ENCODE measurements at places on chromosomes 12 and 14. TPM values are rescaled to one million over a fixed set of nuclear protein-coding genes. Genes with fewer than 3 reads are reported as not detected.

DNA sequence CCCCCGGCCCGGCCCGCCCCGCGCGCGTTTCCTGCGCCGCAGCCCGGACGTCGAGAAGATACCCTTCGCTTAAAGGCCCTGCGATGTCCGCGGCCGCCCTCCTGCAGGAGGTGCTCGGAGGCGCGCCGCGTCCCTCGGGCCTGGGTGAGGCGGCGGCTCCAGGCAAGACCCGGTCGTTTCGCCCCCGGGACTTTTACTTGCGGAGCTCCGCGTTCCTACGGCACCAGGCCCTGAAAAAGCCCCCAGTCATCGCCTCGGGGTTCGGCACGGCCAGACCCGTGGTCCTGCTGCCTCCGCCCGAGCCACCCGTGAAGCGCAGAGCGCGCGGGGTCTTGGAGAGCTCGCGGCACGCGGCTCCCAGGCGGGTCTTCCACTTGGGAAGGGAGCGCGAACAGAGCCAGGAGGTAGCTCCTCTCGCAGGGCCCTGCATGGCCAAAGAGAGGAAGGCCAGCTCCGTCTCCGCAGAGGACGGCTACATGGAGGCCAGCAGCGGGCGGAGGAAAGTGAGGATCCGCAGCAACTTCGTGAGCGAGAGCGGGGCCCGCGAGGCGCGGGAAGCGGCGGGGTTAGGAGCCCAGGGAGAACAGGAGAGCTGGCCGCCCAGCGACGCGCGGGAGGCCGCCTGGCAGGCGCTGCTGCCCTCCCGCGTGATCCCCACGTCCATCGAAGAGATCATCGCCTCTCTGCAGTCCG, 26.9 kb downstream of the TTC6 start:
- no peak for DNase-seq

The APPL2 gene
- total RNA-seq, result 22.9 TPM

The GSKIP gene
- 37.1 TPM for total RNA-seq

- DNase-seq, result no peak
Observed at GRCh38 chr14:70514168-70515069, 20.4 kb downstream of the ADAM20 start.

- DNase-seq, result no peak
Observed at GRCh38 chr12:31603546-31604009, 12.6 kb upstream of the DENND5B start.

The FAIM2 gene
- total RNA-seq, result 1.4 TPM

DNA sequence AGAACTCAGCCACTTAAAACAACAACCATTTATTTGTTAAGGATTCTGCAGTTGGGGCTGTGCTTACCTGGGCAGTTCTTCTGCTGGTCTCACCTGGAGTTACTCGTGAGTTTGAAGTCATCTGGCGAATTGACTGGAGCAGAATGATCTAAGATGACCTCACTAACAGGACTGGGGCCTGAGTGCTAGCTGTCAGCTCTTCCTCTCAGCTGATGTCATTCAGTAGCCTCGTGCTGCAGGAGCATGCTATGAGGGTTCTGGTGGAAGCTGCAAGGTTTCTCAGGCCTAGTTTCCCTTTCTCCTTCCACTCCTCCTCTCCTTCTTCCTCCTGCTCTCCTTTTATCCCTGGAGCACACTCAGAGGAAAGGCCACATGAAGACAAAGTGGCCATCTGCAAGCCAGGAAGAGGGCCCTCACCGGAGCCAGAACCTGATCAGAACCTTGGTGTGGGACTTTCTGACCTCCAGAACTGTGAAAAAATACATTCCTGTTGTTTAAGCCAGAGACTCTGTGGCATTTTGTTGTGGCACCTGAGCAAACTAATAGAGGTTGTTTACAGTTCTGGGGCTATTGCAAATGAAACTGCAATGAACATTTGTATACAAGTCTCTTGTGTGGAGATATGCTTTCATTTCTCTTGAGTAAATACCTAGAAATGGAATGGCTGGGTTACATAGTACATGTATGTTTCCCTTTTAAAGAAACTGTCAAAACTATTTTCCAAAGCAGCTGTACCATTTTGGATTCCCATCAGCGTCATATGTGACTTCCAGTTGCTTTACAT, 21.9 kb upstream of the MAP3K9 start:
- no peak for DNase-seq

The EFS gene
- total RNA-seq, result 27.8 TPM
